ENCODE measurements at places on chromosomes 3 and 15.

- DNase-seq: no peak
Observed at GRCh38 chr3:181880331-181880730, 168.6 kb downstream of the SOX2 start.

- DNase-seq: no peak
Observed at GRCh38 chr3:29745232-29745870, 464.5 kb downstream of the RBMS3 start.

- no peak for DNase-seq
Observed at GRCh38 chr3:184345317-184346144, 8.1 kb downstream of the FAM131A start.

DNA sequence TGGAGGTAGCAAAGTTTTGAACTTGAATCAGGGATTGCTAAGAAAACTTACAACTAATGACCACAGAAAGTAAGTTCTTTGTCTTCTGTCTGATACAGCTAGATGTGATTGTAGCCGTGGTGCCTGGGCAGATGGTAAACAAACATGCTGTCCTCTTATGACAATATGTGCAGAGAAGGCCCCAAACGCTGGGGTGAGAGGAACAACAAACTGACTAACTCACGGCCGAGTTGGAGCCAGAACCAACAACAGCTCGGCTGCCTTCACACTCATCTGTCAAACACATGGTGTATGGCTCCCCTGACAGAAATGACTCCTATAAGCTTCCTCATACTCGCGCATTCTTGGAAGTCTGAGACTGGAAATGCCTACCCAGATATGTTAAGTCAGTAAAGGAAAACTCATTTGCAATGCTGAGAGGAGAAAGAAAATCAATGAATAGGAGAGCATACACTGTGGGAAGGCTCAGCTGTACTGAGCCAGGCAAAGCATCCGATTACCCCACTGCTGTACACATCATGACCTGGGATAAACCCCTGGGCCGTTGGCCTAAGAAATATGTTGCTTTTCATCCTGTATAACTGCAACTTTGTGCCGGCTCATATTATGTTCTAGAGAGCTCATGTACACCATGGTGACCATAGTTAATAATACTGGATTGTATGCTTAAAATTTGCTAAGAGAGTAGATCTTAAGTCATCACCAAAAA lies 5.7 kb downstream of the THBS1 start:
- no peak for DNase-seq

DNA sequence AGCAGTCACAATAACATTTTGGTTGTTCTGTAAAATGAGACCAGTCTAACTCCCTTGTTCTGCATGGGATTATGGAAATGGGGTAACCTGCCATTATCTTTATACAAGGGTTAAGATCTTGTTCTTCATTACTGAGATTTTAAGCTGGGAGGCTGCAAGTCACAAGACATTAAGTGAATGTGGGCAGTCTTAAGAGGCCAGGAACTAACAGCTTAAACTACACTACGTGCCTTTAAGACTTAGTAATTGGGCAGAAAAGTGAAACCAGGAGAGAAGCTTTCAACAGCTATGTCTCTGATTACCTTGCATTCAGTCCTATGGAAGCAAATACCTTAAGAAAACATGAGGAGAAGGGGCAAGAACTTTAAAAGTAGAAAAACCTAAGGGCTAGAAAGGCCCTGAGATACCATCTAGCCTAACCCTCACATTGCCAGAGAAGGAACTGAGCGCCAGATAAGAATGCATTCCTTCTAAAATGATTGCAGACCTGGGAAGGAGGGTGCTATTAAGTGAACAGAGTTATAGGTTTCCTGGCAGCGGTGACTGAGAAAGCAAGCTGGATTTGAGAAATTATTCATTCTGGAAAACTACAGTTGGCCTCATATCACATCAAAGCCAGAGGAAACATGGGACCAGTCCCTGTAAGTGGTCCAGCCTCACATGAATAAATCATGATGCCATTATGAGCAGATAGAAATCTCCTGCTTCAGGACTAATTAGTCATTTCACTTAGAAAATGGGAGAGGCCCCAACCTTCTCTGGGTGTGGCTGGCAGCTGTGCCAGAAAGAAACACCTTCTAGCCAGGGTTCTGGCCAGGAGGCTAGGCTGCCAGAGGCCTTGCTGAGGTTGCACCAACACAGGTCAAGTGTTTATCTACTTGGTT lies 32.9 kb downstream of the DAPK2 start:
- DNase-seq: no peak

- no peak for DNase-seq
Observed at GRCh38 chr3:181711325-181712135, at the start of gene SOX2. TSS of gene SOX2 (plus strand) at chr3:181711925. CDS start at chr3:181712361, 436 bp downstream.

GRCh38 chr3:42946050-42946449 lies 33.1 kb upstream of the GASK1A start:
- no peak for DNase-seq

GRCh38 chr3:30696896-30697295 lies 90.5 kb downstream of the TGFBR2 start:
- no peak for DNase-seq

DNA sequence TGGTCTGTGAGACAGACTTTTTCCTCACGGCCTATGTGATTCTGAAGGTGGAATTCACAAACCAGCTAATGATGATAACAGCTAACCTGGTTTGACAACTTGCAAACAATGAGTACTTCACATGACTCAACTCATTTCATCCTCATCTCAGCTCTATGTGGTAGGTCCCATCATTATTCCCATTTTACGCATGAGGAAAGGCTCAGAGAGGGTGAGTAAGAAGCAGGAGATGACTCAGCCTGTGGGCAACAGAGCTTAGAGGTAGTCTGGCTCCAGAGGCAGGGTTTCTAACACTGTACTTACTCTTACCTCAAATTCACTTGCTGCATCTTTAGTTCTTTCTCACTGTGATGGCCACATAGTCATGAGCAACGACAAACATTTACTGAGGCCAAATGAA lies 25.8 kb upstream of the PSMD6 start:
- DNase-seq: no peak

- no peak for DNase-seq
Observed at GRCh38 chr15:72197460-72198355, at the start of gene GRAMD2A. TSS of gene GRAMD2A (minus strand) at chr15:72197787.

DNA sequence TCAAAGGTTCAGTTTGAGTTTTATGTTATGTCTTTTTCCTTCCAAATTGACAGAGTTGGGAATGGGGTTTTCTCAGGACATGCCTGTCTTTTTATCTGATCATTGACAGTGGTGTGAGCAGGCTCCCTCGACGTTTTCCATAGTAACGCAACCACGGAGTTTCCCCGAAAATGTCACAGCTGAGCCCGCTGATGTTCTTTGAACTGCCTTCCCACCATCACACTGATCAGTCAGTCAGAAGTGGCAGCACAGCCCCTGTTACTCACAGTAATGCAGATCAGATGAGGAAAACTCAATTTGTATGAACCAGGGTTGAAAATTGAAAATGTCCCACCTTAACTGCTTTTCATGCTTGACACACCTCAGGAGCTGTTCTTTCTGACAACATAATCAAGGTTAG lies 210.4 kb downstream of the NECTIN3 start:
- no peak for DNase-seq

- DNase-seq: peak; percentile 24
Observed at GRCh38 chr3:45760878-45761711, 35.2 kb downstream of the SLC6A20 start.

- no peak for DNase-seq
Observed at GRCh38 chr3:186004209-186004608, 66.4 kb upstream of the TRA2B start.

DNA sequence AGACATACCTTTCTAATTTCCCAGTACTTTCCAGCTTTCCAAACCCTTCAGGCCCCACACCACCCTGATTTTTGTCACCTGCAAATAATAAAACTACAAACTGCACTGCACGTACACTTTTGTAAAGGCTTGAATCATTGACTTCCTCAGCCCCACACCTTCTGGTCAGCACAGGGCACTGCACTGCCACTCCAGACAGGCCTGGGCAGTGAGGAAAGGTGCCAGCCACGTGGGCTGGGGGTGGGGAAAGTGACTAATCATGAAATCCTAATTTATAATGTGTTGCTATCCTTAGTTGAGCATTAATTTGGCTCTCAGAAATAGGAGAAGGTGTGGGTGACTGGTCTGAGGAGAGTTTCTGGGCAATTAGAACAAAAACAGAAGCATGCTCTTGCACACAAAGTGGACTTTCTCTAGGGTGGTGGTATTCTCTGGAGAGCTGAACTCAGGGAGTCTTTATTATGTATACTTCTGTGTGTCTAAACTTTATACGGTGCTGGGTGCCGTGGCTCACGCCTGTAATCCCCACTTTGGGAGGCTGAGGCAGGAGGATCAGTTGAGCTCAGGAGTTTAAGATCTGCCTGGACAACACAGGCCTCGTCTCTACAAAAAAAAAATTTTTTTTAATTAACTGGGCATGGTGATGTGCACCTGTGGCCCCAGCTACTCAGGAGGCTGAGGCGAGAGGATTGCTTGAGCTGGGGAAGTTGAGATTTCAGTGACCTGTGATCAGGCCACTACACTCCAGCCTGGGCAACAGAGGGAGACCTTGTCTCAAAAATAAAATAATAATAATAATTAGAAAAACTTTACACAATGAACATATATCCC lies 58.2 kb upstream of the FLNB start:
- no peak for DNase-seq

DNA sequence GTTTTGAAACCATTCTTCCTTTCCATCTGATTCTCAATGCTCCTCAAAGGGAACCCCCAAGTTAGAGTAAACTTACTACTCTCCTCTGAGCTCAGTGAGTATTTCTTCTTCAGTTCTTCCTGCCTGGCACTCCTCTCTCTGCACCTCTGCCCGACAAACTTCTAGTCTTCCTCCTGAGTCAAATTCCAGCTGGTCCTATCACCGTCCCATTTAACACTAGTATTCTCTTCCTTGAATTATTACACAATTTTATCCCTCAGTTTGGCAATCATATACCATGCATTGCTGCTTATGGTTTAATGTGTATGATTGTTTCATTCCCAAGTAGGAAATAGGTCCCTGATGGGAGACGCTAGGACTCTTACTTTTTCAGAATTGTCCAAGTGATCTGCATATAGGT lies 279.7 kb downstream of the MECOM start:
- no peak for DNase-seq

- no peak for DNase-seq
Observed at GRCh38 chr3:170941551-170941950, 33.1 kb upstream of the EIF5A2 start.

DNA sequence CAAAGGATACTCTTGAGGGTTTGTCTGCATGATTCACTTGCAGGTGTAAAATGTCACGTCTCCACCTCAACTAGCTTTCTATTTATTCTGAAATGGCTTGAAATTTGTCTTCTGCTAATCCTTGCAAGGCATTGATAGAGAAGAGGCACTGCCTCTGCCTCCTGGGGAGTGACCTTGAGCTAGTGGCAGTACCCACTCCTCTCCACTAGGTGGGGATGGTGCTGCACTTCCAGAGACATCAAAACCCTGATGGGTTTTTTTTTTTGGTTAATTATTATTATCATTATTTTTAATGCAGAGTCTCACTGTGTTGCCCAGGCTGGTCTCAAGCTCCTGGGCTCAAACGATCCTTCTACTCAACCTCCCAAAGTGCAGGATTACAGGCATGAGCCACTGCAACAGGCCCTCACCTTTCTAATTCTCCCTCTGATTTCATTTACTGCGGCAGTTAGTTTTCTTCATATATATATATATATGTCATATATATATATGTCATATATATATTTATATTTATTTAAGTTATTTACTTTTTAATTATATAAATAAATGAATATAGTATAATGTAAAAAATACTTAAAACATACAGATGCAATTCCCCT lies 117.6 kb upstream of the EIF1B start:
- DNase-seq: peak; percentile 6

- no peak for DNase-seq
Observed at GRCh38 chr3:29153811-29154210, 127.1 kb upstream of the RBMS3 start.

GRCh38 chr3:24060055-24060454 lies 115.0 kb downstream of the NR1D2 start:
- no peak for DNase-seq

- no peak for DNase-seq
Observed at GRCh38 chr15:70156671-70157271, 59.1 kb upstream of the TLE3 start.

DNA sequence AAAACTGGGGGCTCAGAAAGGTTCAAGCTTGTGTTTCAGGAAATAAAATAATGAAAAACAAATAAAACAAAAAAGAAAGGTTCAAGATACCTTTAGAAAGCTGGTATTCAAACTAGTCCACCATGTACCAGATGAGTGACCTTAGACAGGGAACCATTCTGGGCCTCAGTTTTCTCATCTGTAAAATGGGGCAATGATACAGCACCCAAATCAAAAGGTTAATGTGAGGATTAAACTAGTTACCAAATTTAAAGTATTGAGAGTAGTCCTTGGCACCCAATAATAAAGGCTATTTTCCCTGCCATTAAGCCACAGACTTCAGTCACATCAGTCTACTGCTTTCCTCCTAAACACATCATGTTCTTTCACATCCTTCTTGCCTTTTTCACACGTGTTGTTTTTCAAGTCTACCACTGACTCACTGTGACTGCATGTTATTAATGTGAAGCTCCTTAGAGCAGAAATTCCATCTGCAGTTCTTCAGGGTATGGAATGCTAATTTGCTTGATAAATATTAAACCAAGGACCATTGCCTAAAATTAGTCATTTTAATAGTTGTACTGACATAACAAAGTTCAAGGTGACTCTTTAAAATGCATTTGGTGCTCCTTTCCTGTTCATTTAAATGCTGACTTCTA lies 19.9 kb downstream of the TAMM41 start:
- DNase-seq: no peak

DNA sequence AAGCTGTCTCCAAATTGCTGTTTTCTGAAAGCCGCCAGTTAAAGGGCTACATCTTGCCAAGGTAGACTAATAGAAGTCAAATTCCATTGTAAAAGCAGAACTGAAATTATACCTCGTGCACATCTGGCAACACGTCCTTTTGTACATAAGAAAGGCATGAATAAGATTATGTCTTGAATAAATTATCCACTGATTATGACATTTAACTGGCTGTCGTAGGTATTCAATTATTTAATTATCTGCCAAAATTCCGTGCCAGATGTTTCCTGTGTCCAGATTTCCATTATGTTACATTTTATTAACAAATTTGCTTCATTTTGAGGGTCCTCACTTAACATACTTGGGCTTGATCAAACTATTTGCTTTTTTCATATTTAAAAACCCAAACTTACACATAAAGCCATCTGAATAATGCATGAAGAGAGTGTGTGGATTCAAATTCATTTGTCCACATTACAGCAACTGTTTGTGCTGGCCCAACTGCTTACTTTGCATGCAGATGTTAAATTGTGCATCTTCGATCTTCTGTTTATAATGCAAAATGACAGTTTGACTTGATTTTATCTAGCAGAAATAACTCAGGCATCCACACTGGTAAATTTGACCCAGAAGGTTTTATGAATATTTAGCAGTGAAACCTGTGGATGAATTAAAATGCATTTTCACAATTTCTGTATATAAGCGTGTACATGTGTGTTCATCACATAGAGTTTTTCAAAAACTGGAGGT lies 701.5 kb downstream of the ZNF385D start:
- no peak for DNase-seq

- DNase-seq: no peak
Observed at GRCh38 chr15:42502477-42502876, 7.0 kb downstream of the SNAP23 start.

- no peak for DNase-seq
Observed at GRCh38 chr3:25430287-25430934, 2.3 kb downstream of the RARB start.

Data from activated CD8-positive, alpha-beta memory T cell treated with anti-CD3 and anti-CD28 coated beads for 1 hour (primary cell).